ENCODE measurements at places on chromosomes 13 and 19.

GRCh38 chr13:75139291-75139690 is 342.7 kb downstream of the TBC1D4 start:
- DNase-seq = peak; percentile 24

GRCh38 chr13:59360108-59360507 is 803.6 kb downstream of the DIAPH3 start:
- DNase-seq = no peak

DNA sequence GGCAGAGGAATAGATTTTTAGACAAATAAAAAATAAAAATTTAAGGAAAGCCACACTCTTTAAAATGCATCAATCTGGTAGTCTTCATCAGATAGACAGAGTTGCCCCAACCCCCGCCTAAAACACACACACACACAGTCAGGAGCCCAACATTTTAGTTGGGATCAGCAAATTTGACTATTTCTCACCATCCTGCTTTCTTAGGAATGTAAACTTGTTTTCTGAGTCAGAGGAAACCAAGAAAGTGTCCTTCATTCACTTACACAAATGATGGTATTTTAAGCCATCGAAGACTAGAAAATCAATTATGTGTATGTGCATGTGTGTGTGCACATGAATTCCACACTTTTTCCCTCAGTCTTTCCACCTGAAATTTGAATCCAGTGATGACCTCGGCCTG is 1657.5 kb downstream of the SLITRK1 start:
- no peak for DNase-seq

DNA sequence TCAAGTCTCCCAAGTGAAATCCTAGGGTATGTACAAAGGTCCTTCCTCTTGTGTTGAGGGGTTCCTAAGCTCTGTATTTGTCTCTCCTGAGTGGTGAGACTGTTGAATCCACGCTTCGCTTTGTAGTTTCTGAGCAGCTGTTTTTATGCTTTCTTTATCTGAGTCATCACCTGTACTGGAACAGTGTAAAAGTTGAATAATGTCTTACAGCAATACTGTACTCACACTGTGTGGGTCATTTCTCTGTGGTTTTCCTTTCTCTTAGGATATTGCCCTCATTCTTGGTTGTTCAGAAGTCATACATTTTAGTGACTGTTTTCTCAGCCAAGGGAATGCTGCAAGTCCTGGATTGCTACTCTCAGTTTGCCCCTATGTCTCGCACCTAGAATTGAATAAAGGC is 1596.6 kb downstream of the SLITRK5 start:
- no peak for DNase-seq

DNA sequence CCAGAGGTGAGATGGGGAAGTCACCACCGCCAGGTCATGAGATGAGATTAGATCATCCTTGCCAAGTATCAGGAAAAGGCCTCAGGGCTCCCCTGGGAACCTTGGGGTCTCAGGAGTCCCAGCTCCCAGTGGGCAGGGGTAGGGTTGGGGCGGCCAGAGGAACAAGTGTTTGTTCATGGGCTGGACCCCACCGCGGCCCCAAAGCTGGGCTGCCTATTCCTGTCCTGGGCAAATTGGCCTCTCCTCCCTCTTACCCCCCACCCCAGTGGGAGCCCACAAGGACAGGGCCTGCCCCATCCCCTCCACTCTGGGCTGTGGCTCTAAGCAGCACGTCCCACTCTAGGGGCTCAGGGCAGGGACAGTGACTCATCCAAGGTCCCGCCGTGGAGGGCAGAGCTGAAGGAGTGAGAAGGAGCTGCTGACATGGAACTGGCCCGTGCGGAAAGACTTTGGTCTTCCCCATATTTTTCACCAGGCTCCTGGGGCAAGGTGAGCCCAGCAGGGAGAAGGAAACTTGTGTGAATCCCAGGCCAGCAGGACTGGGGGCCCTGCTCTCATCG is 4.0 kb upstream of the HCN2 start:
- DNase-seq = no peak

DNA sequence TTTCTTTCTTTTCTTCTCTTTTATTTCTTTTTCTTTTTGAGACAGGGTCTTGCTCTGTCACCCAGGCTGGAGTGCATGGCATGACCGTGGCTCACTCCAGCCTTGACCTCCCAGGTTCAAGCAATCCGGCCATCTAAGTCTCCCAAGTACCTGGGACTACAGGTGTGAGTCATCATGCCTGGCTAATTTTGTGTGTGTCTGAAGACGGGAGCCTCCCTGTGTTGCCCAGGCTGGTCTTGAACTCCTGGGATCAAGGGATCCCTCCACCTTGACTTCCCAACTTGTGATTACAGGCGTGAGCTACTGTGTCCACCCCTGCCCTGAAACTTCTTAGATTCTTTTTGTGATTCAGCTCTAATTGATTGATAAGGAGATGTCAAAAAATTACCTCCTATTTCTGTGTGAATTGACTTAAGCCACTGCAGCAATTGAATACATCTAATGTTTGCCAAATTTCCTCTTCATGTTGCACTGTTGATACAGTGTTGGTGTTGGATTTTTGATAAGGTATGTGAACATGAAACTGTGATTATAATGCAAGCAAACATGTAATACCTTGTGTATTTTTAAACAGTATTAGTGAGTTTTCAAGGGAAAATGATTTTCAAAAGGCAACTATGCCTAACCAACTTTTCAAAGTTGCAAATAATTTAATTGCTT is 22.6 kb downstream of the KLF5 start:
- DNase-seq = no peak

- DNase-seq = no peak
Measured at GRCh38 chr13:74027161-74027779, 106.9 kb downstream of the KLF12 start.

GRCh38 chr19:845707-846521 is 5.1 kb downstream of the PRTN3 start:
- DNase-seq = no peak

DNA sequence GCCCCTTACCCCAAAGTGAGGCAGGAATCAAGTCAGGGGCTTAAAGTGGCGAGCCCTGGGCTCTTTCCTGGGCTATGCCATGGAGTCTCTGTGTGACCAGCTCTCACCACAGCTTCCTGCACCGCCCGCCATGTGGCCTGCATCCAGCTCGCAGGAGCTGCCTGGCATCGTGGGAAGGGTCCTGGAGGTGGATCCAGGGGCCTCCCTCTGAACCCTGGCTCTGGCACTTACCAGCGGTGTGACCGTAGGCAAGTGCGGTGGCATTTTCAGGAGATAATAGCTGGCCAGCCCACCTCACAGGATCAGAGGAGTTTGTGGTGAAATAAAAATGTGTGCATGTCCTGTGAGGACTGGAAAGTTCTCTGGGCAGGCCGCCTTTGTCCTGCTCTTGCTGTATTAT is 26.0 kb downstream of the DHRS12 start:
- DNase-seq = no peak

DNA sequence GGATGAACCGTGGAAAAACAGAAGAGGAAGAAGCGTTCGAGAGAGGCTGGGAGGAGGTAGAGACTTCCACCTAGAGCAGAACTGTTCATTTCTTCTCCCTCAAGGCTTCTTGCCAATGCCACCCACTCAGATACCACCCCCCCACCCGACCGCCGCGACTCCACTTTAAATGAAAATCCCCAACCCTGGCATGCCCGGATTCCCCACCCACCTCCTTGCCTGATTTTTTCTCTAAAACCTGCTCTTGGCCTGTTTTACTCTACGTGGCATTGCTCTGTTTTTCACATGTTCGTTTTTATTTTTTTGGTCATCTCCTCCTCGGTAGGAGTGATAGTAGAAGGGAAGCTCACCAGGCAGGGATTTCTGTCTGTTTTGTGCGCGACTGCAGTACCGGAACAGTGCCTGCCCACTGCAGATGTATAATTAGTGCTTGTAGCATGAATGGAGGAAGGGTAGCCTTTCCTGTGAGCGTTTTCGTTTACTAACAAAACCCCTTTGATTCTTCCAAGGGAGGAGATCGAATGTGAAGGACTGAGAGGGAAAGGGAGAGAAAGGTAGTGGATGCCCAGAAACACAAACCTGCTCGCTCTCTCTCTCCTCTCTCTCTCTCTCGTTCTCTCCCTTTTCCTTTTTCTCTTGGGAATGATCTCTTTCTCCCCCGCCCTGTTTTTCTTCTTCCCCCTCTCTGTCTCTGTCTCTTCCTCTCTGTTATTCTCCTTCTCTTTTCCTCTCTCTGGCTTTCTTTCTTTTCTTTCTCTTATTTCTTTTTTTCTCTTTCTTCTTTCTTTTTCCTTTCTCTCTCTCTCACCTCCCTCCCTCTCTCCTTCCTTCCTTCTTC is 2.2 kb downstream of the CD70 start:
- no peak for DNase-seq

- no peak for DNase-seq
Measured at GRCh38 chr13:58852076-58852475, 1220.5 kb downstream of the PCDH17 start.

- DNase-seq = no peak
Measured at GRCh38 chr19:4210166-4210731, 19.1 kb upstream of the EBI3 start.

GRCh38 chr19:49712397-49712859 is 21.5 kb downstream of the CPT1C start:
- DNase-seq = peak; percentile 79

DNA sequence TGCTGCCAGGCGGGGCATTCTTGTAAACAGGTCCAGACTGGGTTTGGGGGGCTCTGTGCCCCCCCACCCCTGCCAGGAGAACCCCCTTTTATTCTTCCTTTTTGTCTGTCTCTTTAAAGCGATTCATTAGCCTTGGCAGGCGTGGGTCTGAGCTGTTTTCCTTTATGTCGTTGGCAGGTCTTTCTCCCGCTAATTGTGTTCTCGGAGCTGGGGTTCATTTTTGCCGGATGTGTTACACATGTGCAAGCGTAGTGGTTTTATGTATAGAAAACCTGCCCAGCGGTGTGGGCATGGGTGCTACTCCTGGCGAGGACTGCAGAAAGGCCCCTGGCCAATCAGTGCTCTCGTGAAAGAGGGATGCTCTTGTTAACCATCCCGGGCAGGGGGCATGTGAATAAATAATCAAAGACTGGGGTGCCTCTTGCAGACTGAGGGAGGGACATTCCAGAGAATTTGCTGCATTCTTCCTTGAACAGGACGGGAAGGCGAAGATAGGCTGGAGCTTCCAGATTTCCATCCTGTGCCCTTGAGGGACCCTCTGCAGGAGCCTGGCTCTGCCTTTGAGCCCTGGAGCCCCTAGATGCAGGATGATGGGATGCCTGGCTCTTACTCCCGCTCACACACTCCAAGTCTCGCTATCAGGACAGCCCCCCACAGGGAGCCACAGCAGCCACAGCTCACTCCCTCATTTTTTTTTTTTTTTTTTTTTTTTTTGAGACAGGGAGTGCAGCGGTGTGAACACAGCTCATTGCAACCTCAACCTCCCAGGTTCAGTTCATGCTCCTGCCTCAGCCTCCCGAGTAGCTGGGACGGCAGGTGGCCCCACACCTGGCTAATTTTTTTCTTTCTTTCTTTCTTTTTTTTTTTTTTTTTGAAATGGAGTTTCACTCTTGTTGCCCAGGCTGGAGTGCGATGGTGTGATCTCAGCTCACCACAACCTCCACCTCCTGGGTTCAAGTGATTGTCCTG is 14.1 kb downstream of the CARM1 start:
- no peak for DNase-seq

GRCh38 chr19:50258918-50259372 is 55.5 kb downstream of the MYH14 start:
- DNase-seq = no peak

GRCh38 chr13:37148501-37148900 is 43.0 kb upstream of the CSNK1A1L start:
- no peak for DNase-seq

DNA sequence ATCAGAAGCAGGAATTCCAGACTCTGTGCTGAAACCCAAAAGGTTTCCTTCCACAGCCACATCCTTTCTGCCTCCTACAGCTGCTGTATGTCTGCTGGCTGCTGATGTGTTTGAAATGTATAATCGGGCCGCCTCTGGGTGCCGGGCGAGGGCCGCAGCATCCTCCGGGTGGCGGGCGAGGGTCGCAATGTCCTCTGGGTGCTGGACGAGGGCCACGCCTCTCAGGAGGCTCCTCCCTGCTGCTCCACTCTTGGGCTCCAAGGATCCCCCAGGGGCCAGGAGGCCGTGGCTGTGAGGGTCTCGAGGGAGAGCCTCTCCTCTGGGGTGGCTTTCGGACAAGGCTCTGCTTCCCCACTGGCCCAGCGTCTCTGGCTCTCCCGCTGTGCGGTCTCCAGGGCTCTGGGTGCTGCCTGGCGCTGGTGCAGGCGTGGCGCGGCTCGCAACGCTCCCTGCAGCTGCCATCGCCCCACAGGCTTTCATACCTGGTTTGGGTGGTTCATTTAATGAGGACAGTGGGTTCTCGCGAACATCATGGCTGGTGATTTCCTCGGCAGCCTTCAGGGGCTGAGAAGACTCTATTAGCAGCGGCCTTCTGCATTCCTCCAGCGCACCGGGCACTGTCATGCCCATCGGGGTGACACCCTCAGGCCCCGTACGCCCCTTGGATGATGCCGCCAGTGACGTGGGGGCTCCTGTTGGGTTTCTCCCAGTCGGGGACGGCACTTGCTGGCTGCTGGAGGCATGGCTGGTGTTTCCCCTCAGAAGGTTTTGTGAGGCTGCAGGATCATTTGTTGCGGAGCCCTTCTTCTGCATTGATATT is 41.8 kb upstream of the GRTP1 start:
- no peak for DNase-seq

DNA sequence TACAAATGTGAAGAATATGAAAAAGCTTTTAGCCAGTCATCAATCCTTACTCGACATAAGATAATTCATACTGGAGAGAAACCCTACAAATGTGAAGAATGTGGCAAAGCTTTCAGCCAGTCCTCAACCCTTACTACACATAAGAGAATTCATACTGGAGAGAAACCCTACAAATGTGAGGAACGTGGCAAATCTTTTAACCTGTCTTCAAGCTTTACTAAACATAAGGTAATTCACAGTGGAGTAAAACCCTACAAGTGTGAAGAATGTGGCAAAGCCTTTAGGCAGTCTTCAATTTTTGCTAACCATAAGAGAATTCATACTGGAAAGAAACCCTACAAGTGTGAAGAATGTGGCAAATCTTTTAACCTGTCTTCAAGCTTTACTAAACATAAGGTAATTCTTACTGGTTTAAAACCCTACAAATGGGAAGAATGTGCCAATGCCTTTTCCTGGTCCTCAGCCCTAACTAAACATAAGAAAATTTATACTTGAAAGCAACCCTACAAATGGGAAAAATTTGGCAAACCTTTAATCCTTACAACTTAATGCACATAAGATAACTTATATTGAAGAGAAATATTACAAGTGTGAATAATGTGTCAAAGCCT is 74.1 kb upstream of the ZNF681 start:
- no peak for DNase-seq

- DNase-seq = peak; percentile 25
Measured at GRCh38 chr13:36919171-36919832, 736 bp downstream of the SMAD9 start.

DNA sequence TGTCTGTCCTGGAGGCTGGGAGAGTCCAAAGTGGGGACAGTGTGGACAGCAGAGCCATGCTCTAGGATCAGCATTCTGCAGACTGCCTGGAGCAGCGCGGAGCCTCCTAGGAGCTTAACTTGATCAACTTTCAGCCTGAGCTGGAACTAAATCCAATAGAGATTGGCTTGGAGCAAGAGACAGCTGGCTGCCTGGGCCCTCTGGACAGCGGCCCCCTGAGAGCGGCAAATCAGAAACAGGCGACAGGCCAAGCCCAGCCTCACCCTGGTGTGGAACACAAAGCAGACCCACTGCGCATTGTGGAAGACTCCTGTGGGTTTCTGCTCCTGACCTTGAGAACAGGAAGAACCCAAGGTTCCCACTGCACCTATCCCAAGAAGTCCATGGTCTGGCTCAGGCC is 462.2 kb downstream of the TSHZ3 start:
- no peak for DNase-seq
